Colonic mucosa (tissue), 4 donors: ENCODE measurements at places on chromosomes 2 and 18. TPM values are rescaled to one million over a fixed set of nuclear protein-coding genes. Genes with fewer than 3 reads are reported as not detected.
A peak's percentile ranks its signal among the peaks of the same experiment; 100 is the strongest.

Gene ICA1L
- total RNA-seq = 1.8 TPM

Gene AGPS
- 64.8 TPM for total RNA-seq

DNA sequence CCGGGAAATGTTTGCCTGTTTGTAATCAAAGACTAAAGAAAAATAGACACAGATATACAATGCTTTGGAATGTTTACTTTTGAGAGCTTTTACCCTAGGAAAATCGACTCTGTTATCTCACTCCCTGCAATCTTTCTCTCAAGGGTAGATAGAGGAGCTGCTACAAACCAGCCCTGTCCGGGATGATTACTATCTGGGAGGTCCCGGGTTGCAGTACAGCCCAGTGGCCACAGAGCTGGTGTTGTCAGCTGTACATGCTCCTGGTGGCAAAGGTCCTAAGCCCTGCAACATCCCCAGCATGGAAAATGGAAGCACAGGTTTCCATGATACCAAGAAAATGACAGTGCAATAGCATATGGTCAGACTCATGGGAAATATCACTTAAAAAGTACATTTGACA lies 570.5 kb upstream of the SOX11 start:
- no peak for DNase-seq

DNA sequence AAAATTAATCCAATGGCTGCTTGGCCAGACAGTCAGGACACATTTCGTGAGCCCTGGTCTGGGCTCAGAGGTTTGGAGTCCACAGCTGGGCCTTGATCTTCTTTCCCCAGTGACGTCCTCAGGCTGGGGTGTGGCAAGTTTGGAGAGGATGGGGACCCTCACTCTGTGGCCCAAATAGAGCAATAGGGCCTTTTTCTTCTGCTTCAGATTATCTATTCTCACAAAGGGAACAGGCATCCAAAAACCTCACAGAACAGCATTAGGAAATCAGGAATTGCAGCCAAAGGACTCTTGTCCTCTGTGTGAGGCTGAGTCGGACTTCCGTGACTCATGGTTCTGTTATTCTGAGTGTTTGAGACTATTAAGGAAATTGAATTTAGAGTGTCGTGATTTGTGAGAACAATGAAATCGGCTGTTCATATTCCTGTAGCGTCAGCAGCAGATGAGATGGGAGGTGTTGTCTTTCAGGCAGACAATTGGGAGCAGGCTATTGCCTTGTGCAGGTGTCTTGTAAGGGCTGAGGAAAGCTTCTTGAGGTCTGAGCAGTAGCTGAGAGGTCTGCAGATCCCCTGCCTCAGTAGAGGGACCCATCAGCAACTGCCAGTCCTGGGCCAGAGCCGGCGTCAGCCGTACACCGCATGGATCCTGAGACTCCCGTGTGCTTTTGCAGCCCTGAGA lies 113.8 kb downstream of the SH3RF3 start:
- no peak for DNase-seq

Gene CNNM3
- 24.4 TPM for total RNA-seq

DNA sequence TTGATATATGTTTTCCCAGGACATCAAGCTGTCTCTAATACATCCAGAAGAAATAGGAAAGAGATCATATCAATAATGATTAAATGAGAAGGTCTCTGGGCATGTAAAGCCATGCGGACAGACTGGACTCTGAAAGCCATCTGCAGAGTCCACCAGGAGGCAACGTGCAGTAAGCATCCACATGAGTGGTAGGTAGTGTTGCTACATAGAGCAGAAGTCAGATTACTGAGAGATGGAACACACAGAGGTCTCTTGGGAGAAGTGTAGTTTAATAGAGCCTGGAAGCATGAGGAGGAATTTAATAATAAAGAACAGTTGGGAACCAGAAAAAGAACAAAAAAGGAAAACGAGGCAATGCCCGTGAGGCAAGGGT lies 758.1 kb upstream of the DDX18 start:
- DNase-seq = no peak

- DNase-seq = peak; percentile 37
Measured at GRCh38 chr2:39469807-39470206, 32.7 kb upstream of the MAP4K3 start.

GRCh38 chr2:189516546-189516945 lies 64.0 kb downstream of the SLC40A1 start:
- DNase-seq = no peak

DNA sequence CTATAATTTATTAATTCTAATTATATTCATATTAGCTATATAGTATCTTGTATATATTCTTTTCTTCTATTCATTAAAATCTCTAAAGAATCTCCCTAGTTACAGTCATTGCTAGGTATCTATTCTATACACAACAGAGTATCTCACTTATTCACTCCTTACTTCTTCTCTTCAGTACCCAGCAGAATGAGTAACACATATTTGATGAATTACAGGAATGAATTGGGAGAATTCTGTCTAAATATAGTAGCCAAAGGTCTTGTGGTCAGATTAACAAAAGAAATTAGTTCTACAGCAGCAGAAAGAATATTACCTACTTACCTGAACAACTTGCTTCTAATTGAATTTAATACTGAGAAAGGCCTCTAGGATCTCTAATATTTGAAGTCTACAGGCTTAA lies 758.0 kb upstream of the ZEB2 start:
- no peak for DNase-seq

Gene ANKZF1
- 56.7 TPM for total RNA-seq

- DNase-seq = no peak
Measured at GRCh38 chr2:30752811-30753210, 54.4 kb downstream of the CAPN13 start.

Gene LGALSL
- 34.8 TPM for total RNA-seq

Gene GCKR
- total RNA-seq = 0.22 TPM

Gene SUCLG1
- total RNA-seq = 249 TPM

Gene MOGAT1
- not detected for total RNA-seq

- no peak for DNase-seq
Measured at GRCh38 chr2:73415906-73416305, 30.3 kb downstream of the ALMS1 start.

- DNase-seq = no peak
Measured at GRCh38 chr2:171706152-171706803, 19.0 kb downstream of the DYNC1I2 start.

DNA sequence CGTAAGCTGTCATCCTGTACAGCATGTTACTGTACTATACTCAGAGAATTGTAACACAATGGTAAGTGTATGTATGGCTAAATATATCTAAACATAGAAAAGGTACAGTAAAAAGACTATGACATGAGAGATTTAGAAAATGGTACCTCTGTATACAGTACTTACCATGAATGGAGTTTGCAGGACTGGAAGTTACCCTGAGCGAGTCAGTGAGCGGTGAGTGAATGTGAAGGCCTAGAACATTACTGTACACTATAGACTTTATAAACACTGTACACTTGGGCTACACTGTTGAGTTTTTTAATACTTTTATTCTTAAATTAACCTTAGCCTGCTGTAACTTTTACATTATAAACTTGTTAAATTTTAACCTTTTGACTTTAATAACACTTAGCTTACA lies 1.5 kb downstream of the DDX18 start:
- no peak for DNase-seq

Gene TUBA4B
- not detected for total RNA-seq

DNA sequence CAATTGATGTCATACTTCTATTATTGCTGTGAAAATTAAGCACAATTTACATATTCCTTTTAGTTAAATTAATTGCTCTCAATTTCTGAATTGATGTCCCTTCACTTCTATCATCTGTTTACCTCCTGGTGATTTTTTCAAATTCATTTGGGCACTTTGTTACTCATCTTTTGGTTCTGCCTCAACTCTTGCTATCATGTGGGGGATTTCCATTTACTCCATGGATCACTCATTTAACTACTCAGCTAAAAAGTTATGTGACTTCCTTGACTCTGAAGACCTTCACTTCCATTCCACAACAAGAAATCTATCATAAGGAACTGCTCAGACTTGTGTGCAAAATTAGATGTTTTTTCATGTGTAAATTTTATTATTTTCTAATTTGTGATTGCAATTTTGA lies 126.2 kb downstream of the EHBP1 start:
- no peak for DNase-seq

Gene VIT
- total RNA-seq = 0.21 TPM

Gene FASTKD1
- total RNA-seq = 65.2 TPM

- DNase-seq = no peak
Measured at GRCh38 chr2:144011553-144011952, 508.4 kb downstream of the ZEB2 start.

GRCh38 chr2:212494418-212495020 lies 44.1 kb downstream of the ERBB4 start:
- DNase-seq = no peak

DNA sequence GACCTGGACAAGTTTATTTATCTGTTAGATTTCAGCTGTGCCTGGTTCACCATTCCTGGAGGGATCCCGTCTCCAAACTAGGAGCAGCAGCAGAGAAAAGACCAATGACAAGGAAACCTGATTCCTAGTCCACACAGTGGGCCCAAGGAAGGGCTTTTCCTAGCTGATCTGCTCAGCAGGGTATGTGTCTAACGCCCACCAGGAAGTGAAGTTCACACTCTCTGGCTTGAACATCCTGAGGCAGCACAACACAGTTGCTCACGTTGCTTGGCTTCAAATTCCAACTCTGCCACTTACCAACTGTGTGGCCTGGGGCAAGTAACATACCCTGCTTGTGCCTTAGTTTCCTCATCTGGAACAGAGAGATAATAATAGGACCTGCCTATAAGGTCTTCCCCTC lies 42.9 kb downstream of the XDH start:
- DNase-seq = no peak

GRCh38 chr2:111071600-111072171 lies 49.0 kb upstream of the BCL2L11 start:
- no peak for DNase-seq

Gene SLC23A3
- total RNA-seq = 4.7 TPM

GRCh38 chr2:36366491-36367120 lies 11.0 kb downstream of the CRIM1 start:
- no peak for DNase-seq

GRCh38 chr2:16625759-16626158 lies 39.9 kb downstream of the CYRIA start:
- DNase-seq = no peak

- DNase-seq = no peak
Measured at GRCh38 chr2:69253611-69254301, 133.3 kb downstream of the GFPT1 start.

GRCh38 chr18:79375441-79376154 lies 20.1 kb upstream of the NFATC1 start:
- no peak for DNase-seq

Gene DLX2
- not detected for total RNA-seq

- DNase-seq = no peak
Measured at GRCh38 chr18:67973916-67974315, 457.4 kb upstream of the DSEL start.

- no peak for DNase-seq
Measured at GRCh38 chr2:208358758-208359631, 47.6 kb upstream of the PTH2R start.

- DNase-seq = no peak
Measured at GRCh38 chr2:197234671-197235191, 75.8 kb downstream of the ANKRD44 start.

DNA sequence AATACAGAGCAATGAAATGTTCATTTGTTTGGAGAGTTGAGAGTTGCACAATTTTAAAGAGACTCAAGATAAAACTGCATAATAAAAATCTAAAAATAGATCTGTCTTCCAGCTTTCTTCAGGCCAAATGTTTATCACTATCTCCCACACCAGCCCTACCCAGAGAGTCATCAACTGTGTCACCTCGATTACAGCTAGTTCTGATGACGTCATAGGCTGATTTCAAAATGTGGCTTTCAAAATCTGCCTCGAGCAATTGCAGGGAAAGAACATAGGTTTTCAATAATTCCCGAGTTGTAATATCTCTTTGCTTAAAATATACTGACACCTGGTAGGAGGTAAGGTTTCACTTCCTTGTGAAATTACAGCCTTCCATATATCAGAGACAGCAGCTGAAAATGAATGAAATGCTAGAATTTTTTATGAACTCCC lies 677.6 kb upstream of the ID2 start:
- DNase-seq = peak; percentile 44

DNA sequence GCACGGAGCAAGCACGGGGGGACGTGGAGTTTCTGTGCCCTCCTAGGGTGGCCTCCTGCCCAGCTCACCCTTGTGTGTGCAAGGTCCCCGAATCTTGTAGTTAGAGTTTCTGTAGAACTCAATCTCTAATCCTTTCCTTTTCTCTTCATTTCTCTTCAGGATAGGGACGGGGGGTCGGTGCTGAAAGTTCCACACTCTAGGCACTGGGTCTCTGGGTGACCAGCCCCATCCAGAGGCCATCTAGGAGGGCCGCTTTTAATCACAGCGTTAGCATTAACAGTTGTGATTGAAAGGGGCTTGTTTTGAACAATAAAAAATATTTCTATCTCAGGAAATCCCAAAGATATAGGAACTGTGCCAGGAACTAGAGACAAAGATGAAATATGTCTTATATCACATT lies 10.5 kb downstream of the SOCS6 start:
- no peak for DNase-seq

Gene SERPINB12
- not detected for total RNA-seq

Gene ANKRD29
- 1.1 TPM for total RNA-seq

DNA sequence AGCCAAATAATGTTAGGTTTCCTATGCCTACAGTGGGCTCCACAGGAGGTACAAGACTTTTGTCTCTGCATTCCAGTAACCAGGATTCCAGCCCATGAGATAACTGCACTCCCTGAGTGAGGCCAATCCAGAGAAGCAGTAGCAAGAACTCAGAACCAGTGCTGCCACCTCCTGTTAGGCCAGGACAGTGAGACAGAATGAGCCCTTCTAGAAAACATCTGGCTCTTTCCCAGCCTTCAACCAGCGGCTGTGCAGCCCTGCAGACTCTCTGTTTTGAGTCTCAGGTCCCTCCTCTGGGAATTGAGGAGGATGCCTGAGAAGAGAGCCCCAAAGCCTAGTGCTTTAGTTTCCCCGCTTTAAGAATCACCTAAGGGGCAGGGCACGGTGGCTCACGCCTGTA lies 44.2 kb downstream of the ARID5A start:
- no peak for DNase-seq

- no peak for DNase-seq
Measured at GRCh38 chr2:24756789-24757188, 36.4 kb downstream of the PTRHD1 start.
